Stimulated activated CD8-positive, alpha-beta memory T cell treated with anti-CD3 and anti-CD28 coated beads, Interleukin-7, amount 100 ng/mL, for 1 hour (primary cell): ENCODE measurements at places on chromosomes 4 and X.

- DNase-seq, result no peak
These were observed 15.7 kb upstream of the PPID start for GRCh38 chr4:158738866-158739265.

DNA sequence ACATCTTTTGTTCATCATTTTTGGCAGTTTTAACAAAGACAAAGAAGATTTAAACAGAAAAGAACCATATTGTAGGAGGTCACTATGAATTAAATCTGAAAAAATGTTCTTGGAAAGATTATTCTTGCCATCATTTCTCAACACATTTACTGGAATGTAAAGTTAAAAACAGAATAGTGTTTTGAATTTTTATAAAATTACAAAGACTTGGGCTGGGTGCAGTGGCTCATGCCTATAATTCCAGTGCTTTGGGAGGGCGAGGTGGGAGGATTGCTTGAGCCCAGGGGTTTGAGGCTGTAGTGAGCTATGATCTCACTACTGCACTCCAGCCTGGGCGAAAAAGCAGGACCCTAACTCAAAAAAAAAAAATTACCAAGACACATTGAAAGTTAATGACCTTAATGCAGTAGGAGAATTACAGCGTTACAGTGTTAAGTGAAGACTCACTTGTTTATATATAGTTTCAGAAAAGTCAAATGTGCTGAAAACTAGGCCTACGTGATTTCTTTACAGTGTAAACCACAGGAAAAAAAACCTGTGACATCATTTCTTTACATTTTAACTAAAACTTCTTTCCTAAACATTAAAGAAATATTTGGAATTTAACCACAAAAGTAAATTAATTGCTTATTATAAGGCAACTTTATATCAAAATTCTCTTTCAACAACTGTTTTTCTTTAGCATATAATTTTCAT, 7.9 kb downstream of the FAM13A start:
- no peak for DNase-seq

DNA sequence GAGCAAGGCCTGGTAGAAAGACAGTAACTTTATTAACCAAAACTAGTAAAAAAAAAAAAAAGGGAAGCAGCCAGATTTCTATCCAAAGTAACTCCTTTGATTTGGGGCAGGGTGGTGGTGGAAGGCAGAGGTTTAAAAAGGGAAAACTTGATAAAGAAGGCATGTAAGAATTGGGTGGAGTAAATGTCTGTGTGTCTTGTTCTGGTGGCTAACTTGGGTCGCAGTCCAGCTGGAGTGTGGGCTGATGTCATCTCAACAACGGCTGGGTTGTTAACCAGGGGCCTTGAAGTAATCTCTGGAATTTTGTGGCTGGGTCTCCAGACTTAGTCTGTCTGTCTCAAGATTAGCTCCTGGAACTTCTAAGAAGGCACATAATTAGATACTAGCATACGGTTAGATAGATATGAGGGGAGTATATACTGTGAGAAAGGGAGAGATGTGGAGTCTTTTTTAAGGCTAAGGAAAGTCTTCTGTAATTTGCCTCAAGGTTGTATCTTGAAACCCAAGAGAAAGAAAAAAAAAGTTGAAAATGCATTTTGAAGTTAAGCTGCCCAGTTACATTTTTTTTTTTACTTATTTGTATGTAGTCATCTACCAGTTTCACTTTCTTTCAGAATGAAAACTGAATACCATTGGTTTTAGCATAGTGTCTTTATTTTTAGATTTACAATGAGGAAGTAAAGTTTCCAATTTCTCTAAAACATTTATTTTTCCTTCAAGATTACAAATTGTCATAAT, 48.3 kb downstream of the MTHFD2L start:
- DNase-seq, result no peak

- DNase-seq, result no peak
These were observed 3.9 kb downstream of the MSMO1 start for GRCh38 chr4:165331359-165331758.

DNA sequence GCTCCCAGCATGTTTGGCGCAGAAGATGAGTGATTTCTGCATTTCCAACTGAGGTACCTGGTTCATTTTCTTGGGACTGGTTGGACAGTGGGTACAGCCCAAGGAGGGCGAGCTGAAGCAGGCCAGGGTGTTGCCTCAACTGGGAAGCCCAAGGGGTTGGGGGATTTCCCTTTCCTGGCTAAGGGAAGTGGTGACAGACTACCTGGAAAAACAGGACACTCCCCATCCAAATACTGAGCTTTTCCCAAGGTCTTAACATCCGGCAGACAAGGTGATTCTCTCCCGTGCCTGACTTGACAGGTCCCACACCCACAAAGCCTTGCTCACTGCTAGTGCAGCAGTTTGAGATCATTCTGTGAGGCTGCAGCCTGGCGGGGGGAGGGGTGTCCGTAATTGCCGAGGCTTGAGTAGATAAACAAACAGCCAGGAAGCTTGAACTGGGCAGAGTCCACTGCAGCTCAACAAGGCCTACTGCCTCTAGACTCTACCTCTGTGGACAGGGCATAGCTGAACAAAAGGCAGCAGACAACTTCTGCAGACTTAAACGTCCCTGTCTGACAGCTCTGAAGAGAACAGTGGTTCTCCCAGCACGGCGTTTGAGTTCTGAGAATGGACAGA, 307.7 kb upstream of the ARSJ start:
- no peak for DNase-seq

DNA sequence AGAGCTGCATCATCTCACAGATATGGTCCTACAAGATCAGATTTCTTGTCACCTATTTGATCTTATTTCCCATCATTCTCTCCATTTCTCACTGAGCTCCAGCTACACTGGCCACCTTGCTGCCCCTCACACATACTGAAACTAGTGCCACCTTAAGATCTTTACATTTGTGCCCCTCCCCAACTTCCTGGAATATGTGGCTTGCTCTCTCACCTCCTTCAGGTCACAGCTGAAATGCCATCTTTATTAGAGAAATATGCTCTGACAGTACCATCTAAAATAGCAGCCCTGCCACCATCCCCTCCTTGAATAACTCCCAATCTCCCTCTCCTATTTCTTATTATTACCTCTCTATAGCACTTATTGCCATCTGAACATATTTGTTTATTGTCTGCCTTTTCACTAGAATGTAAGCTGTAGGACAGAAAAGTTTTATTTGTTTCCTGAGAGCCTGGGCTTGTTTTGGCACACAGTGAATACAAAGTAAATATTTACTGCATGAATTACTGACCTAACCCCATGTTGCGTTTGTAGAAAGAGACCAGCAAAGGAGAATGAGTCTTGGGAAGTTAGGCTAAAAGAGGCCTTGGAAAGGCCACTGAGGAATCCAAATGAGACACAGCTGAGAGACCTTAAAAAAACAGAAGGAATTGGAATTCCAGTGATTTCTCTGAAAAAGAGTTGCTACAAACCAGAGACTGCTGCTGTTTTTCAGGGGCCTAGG, 22.7 kb downstream of the DYNLT3 start:
- DNase-seq, result no peak

DNA sequence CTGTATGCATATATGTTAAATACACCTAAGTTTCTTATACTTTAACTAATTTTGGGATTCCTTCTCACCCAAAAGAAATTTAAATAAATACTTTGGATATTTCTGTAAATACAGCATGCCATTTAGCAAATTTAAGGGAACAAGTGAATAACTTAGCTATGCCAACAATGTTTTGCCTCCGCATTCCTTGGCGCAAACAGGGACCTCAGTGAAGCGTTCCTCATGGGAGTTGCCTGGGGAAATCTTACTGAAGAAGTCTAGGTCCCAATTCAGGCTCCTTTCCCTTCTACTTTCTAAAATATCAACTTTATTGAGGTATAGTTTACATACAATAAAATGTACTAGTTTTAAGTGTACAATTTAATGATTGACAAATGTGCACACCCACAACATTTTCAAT, 25.0 kb downstream of the COL4A5 start:
- no peak for DNase-seq

- DNase-seq, result no peak
These were observed 179.2 kb downstream of the SLC7A11 start for GRCh38 chr4:138062929-138063328.

DNA sequence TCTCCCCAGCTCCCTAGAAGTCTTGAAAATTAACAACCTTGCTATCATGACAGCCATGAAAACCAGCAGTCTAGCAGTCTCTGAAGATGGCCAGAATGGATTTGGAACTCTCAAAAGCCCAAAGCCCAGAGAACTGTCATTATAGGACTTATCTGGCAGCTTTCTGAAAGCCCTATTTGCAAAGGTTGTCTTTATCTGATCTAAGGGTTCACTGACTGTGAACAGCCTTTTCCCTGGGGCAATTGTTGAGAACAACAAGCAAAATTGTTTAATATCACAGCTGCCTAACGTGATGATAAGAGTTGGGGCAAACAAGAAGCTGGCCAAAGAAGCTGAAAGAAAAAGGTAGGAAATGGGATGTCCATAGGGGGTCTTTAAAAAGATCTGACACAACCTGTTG, 20.9 kb upstream of the KLHL8 start:
- no peak for DNase-seq

- DNase-seq, result no peak
These were observed 1597.8 kb upstream of the PCDH10 start for GRCh38 chr4:131551306-131551705.

GRCh38 chrX:132414404-132414803, 74.4 kb downstream of the MBNL3 start:
- DNase-seq, result no peak

DNA sequence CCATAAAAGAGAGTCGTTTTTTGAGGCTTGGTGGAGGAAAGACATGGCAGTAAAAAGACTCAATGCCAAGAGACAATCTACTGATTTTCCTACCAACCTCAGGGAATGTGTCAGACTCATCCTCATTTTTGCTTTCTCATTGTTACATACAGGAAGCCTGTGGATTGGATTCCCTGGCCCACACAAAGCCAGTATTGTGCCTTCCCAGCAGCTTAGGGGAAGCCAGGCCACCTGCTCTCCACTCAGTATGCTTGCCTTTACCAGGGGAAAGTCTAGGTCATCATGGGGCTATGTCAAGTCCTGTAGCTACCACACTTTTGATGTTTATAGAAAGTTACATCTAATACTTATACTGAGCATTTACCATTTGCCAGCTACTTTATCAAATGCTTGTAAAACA, 11.0 kb downstream of the BMX start:
- no peak for DNase-seq

DNA sequence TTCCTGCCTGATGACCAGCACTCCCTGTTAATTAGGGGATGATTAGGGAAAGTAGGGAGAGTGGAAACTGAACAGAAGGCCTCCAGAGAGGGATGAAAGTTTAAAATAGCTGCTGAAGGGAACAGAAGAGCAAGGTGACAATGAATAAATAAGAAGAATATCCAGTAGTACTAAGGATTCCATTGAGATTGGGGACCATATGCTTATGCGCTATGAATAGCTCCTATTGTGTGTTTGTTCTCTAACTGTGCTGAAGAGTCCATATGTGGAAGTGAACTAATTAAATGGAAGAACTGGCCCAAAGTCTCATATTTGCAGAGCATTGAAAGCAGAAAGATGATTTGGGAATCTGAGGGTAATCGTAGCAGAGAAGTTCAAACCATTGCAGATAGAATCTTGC, 137.0 kb downstream of the PRSS12 start:
- DNase-seq, result no peak

GRCh38 chrX:34365471-34365870, 233.4 kb upstream of the FAM47A start:
- no peak for DNase-seq

GRCh38 chr4:47053485-47053884, 22.1 kb downstream of the GABRB1 start:
- DNase-seq, result no peak

GRCh38 chr4:108465886-108466500, 154.4 kb upstream of the RPL34 start:
- DNase-seq, result no peak

- DNase-seq, result no peak
These were observed 38.9 kb downstream of the ARHGAP10 start for GRCh38 chr4:147770831-147771230.

DNA sequence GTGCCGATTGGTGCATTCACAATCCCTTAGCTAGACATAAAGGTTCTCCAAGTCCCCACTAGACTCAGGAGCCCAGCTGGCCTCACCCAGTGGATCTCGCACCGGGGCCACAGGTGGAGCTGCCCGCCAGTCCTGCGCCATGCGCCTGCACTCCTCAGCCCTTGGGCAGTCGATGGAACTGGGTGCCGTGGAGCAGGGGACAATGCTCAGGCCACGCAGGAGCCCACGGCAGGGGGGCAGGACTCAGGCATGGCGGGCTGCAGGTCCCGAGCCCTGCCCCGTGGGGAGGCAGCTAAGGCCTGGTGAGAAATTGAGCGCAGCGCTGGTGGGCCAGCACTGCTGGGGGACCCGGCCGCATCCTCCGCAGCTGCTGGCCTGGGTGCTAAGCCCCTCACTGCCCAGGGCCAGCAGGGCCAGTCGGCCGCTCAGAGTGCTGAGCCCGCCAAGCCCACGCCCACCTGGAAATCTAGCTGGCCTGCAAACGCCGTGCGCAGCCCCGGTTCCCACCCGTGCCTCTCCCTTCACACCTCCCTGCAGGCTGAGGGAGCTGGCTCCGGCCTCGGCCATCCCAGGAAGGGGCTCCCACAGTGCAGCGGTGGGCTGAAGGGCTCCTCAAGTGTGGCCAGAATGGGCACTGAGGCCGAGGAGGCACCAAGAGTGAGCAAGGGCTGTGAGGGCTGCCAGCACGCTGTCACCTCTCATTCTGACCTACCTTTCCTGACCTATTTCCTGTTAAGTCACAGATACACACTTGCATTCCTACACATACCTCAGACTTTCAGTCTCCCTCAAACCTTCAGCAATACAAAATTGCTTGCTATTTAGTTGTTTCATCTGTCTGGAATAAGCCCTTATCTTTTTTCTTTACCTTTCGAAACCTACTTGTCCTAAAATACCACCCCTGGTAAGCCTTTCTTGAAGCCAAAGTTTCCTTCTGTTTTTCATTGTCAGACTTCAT, 20.7 kb downstream of the UBE2K start:
- no peak for DNase-seq

- no peak for DNase-seq
These were observed 11.7 kb upstream of the STATH start for GRCh38 chr4:69984030-69984443.

DNA sequence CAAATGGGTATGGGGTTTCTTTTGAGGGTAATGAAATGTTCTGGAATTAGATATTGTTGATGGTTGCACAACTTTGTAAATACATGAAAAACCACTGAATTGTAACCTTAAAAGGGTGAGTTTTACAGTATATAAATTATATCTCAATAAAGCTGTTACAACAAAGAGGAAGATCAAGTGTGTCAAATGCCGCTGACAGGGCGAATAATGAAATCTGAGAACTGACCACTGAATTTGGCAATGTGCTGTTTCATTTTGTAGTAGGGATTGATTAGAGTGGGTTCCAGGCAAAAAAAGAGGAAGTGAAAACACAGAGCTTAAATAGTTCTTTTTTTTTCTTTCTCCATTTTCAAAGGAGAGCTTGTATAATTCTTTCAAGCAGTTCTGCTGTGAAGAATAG, 161.1 kb upstream of the NAP1L5 start:
- no peak for DNase-seq

DNA sequence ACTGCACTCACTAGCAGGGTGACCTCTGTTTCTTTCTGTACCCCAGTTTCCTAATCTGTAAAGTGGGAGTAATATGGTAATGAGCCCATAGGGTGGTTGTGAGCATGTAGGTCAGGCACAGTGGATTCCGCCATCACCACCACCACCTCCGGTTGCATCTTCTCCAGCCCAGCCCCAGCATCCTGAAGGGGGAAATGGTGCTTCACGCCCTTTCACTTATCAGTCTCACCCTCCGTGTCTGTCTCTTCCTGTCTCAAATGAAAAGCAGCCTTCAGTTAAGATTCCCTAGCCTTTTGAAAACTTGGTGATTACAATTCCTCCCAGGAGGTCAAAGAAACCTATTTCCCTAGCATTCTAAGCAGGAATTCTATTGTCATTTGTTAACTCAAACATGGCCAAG, 16.9 kb upstream of the XPNPEP2 start:
- no peak for DNase-seq
